ENCODE measurements at places on chromosomes 3 and 15.
A peak's percentile ranks its signal among the peaks of the same experiment; 100 is the strongest.

DNA sequence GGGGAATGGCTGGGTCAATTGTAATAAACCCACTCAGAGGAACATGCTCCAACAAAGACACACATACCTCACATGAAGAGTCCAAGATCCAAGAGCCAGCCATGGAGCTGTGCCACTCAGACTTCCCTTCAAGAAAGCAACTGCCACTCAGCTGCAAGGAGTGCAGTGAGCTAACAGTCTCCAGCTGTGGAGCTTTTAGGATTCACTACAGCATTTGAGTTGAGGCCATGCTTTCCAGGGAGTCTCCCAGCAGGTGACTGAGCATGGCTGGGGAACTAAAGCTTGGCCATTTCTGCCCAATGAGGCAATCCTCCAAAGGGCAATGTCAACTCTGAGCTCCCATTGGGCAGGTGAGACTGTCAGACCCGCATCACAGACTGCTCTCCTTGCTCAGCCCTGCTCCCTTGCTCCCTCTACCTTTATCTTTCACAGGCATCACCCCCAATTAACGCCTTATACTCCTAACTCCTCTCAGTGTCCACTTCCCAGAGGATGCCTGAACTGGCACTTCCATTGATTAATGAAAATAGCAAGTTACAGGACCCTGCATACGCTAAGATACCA lies 165.3 kb upstream of the CTNNB1 start:
- DNase-seq = no peak

- DNase-seq = no peak
Measured at GRCh38 chr3:69203631-69204314, 81.4 kb upstream of the LMOD3 start.

GRCh38 chr3:62710751-62711150 lies 164.5 kb downstream of the CADPS start:
- no peak for DNase-seq

GRCh38 chr15:63907521-63907920 lies 73.8 kb upstream of the HERC1 start:
- no peak for DNase-seq

- no peak for DNase-seq
Measured at GRCh38 chr3:193269343-193270028, 28.5 kb downstream of the PLAAT1 start.

DNA sequence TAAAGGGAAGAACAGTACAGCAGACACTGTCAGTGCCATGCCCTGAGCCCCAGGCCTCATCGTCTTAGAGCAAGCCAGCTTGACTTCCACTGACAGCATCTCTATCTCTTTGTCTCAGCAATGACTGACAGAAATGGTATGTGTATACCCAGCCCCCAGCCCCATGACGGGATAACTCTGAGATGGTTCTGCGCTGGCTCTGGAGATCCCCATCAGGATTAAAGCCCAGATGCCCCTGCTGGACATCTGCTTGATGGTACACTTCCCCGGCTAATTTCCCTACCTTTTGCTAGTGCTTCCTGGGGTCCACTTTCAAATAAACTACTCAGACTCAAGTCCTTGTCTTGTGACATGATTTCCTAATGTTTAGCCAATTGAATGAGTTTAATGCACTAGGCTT lies 7.6 kb downstream of the NMNAT3 start:
- no peak for DNase-seq

DNA sequence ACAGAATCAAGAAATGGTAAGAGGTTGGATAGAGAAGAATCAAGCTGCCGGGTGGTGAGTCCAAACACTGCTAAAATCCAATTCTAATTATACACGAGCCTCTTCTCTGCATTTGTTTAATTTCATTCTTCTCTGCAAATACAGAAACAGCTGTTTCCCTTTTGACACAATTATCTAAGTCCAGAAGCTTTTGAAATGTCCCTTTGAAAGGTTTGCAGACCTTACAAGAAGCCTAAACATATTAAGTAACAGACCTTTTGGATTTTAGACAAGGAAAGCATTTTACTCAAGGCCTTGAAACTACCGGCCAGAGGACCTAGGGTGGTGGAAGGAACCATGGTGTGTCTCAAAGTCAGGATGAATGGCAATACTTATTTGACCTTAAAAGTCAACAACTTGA lies 403.8 kb upstream of the ADAMTS9 start:
- no peak for DNase-seq

GRCh38 chr15:48868023-48868422 lies 9.9 kb upstream of the EID1 start:
- DNase-seq = no peak

DNA sequence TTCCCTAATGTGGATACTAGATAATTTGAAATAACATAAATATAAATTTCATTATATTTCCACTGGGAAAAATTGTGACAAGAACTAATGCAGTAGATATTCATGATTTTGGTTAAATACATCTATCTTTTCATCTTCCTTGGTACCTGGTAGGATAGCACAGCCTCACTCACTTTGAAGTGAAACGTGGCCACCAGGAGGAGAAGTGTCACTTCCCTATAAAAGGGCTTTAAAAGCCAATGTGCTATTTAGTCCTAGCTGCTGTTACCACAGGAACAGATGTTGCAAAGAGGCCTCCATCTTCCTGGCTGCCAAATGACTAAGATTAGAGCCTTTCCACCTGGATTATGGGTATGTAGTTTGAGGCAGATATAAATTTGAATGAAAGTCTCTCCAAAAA lies 140.0 kb downstream of the PLOD2 start:
- DNase-seq = no peak

DNA sequence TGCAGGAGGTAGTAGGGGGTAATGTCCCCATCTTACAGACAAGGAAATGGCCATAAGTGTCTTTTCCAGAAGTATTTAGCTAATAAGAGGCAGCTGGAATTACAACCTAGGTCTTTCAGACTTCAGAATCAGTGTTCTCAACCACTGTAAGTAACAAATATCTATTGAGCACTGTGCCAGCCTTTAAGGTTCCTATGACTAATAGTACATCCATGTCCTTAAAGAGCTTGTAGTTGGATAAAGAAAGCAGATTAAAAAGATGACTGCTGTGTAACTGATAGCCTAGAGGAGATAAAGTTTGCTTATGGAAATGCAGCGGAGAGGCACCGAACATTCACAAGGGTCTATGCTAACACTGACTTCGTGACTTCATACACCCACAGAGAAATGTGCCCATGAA lies 136.0 kb downstream of the KCNMB2 start:
- DNase-seq = no peak

GRCh38 chr3:94414418-94414817 lies 351.6 kb downstream of the NSUN3 start:
- no peak for DNase-seq

DNA sequence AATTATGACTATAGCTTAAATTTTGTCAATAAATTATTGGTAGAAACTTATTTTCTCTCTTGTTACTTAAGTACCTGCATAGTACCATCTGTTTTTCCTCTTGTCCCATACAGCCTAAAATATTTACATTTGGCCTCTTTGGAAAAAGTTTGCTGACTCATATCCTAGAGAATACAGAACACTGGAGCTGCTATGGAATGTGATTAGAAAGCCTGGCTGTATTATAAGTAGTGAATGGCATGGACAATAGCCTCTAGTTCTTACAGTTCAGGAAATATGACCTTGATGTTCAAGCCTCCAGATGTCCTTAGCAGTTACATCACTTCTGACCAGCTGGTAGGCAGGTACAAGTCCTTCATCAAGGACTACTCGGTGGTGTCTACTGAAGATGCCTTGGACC lies 28.3 kb downstream of the ST8SIA2 start:
- no peak for DNase-seq

DNA sequence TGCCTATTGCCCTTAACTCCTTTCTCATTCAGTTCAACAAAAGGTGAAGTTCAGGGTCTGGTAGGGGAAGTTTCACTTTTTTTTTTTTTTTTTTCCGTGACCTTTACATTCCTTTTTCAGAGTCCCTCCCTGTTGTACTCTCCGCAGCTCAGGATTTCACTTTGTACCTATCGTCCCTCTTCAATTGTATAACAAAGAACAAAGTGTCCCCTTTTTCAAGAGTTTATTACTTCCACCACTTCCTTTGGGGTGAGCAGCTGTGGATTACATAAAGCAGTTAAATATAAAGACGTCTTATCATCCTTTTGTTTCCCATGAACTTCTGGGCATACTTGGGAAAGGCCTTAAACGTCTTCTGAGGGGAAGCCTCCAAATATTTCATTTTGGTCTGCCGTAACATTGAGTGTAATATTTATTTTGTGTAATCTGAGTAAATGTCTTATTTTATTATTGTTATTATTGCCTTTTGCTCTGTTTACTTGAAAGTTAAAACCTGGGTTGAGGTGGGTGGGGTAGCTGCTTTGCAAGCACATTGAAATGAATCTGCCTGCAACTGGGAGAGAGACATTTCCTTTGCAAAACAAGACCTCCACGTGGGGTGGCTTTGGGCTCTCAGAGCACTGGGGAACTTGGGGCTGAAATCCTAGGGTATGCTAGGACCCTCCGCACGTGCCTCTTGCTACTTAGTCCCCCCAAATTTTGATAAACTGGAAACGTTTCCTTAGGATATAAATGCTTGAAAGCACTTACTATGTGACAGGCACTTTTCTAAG lies 169.4 kb downstream of the MCTP2 start:
- no peak for DNase-seq

GRCh38 chr3:152461460-152461859 lies 192.7 kb downstream of the MBNL1 start:
- no peak for DNase-seq

GRCh38 chr15:98142572-98142971 lies 182.1 kb downstream of the ARRDC4 start:
- no peak for DNase-seq

GRCh38 chr3:11641683-11642430 lies 1.9 kb downstream of the VGLL4 start:
- no peak for DNase-seq

DNA sequence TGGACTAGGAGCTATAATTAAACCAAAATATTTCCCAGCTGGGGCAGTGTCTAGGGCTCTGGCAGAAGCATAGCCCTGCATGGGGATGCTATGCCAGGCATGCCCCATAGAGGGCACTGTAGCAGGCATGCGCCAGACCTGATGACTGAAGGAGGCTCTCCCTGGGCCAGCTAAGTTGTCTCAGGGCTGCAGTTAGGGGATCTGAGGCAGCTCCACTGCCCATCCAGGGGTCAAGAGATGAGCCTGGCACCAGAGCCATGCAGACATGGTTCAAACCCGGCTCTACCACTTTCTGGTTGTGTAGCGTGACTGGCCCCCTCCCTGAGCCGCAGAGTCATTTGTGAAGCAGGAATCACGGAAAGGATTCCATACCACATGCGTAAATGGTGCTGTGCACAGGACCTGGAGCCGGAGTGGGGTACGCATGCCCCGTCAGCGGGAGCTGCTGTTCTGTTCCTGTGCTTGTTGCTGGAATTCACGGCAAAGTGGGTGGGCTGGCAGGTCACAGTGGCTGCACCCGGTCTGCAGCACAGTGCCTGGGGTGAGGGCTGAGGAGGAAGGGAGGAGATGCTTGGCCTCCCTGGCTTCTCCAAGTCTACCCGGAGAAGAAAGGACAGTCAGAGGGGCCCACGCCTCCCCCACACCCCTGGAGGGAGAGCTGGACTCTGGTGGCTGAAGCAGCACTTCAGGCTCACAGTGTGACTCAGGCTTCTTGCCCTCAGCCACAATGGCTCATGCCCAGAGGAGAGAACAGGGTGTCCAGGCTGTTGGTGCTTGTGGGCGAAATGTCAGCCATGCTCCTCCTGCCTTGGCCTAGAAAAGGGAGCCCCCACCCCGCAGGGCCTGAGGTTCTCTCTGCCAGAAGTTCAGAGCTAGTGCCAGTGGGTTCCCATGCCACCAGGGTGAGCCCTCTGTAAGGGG lies 43.1 kb downstream of the DNASE1L3 start:
- peak; percentile 58 for DNase-seq

GRCh38 chr3:134998855-134999254 lies 203.8 kb downstream of the EPHB1 start:
- no peak for DNase-seq

DNA sequence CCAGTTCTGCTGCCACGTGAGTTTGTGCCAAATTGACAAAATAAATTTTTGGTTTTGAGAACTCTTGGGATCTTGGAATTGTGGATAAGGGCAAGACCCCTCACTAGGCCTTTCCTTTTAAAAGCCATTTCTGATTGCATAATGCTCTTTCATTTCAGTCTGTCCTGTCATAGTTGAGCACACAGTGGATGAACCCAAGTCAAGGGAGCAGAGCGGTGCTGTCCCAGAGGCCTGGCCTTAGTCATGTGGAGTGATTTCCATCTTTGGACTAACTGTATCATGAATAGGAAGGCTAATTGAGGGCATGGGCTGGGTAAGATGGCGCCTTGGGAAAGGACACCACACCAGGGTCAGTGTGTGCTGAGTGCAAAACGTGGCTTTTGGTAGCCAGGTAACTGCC lies 304.0 kb downstream of the UACA start:
- no peak for DNase-seq

GRCh38 chr3:115245438-115245837 lies 98.3 kb upstream of the ZBTB20 start:
- no peak for DNase-seq

DNA sequence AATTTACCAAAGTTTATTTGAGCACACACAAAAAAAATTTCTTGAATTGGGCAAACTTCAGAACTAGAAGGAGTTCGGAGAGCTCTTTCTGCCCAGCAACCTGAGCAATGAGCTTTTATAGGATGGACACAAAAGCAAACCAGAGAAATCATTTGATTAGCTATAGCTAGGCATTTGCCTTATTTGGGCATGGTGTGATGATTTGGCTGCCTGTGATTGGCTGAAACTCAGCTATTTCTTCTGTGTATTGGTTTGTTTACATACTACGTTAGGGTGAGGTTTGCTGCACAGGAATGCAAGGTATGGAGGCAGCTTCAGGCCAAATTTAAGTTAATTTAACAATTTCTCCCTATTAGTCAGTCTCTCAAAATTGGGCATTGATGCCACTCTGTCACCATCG lies 65.1 kb downstream of the NEK11 start:
- no peak for DNase-seq

DNA sequence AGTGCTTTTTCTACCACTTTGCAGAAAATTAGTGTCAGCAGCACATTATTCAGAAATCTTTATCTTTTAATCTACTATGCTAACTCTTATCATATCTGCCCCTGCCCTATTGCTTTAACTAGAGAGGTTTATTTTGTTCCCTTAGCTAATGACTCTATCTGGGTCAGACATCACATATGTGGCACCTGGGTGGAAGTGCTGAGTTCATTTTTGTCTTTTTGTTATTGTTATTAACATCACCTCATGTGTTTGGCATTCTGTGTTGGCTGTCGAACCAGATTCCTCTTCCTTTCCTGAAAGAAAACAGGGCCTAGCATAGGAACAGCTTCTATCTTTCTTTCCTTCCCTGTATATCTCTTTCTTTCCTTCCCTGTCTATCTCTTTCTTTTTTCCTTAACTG lies 100.7 kb downstream of the RBMS3 start:
- no peak for DNase-seq

- no peak for DNase-seq
Measured at GRCh38 chr3:45139372-45140140, 6.6 kb downstream of the CDCP1 start.

GRCh38 chr3:64837986-64838735 lies 150.4 kb upstream of the ADAMTS9 start:
- no peak for DNase-seq

- DNase-seq = no peak
Measured at GRCh38 chr3:150875548-150875947, 29.7 kb downstream of the MINDY4B start.

- DNase-seq = no peak
Measured at GRCh38 chr3:65836047-65836446, 202.7 kb downstream of the MAGI1 start.

GRCh38 chr3:49788056-49788455 lies 1.7 kb upstream of the IP6K1 start:
- DNase-seq = peak; percentile 5

- no peak for DNase-seq
Measured at GRCh38 chr3:159189994-159190669, 388.3 kb downstream of the MFSD1 start.

GRCh38 chr15:36438499-36438898 lies 140.9 kb upstream of the CDIN1 start:
- DNase-seq = no peak

GRCh38 chr3:5489536-5489935 lies 302.0 kb downstream of the EDEM1 start:
- DNase-seq = no peak
